ENCODE measurements at places on chromosomes 1 and 21.

DNA sequence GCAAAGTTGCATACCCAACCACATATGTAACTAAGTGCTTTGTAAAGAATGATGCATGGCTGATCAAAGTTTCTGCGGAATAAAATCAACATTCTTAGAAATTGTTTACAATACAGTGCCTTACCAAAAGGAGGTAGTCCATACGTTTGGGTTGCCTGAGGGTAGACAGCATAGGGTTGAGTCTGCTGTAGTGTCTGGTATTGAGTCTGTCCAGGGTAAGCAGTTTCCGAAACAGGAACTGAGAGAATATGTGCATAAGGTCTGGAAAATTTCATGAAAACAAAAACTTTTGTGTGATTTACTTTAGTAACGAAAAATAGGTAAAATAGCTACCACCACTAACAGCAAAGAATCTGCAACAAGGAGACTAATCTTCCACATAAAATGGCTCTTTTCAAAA is 53.0 kb downstream of the EYA3 start:
- DNase-seq: no peak

- no peak for DNase-seq
Measured at GRCh38 chr1:10678402-10678801, 118.0 kb downstream of the CASZ1 start.

- no peak for DNase-seq
Measured at GRCh38 chr1:62382658-62382955, 54.2 kb upstream of the USP1 start.

- no peak for DNase-seq
Measured at GRCh38 chr21:46119637-46120271, 21.8 kb downstream of the COL6A2 start.

DNA sequence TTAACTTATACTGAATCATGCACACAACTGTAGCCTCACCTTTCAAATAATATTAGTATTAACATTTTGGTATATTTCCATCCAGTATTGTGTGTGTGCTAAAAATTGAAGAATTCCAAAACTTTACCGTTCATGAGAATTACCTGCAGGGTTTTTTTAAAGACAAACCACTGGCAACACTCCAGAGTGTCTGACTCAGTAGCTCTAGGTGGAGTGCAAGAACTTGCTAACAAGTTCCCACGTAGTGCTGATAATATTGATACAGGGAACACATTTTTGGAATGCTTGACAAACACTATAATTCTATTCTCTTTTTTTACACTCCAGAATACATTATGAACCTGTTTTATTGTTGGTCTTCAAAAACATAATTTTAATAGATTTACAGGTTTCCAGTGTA is 27.7 kb upstream of the SLC5A9 start:
- no peak for DNase-seq

DNA sequence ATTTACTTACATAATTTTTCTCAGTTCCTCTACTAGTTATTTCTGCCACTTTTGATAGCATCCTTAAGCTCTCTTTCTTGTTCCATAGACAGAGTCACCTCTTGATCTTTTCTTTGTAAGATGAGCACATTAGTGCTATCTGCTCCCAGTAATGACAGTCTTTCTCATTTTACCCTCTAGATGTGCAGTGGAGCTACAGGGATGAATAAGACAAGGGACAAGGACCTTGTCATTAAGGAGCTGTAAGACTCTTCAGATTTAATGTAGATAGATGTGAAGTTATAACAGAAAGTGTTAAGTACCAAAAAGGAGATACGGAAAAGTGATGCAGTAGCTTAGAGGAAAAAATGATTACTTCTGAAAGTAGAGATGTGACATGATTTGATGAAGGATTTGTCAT is 20.4 kb downstream of the SCP2 start:
- no peak for DNase-seq

DNA sequence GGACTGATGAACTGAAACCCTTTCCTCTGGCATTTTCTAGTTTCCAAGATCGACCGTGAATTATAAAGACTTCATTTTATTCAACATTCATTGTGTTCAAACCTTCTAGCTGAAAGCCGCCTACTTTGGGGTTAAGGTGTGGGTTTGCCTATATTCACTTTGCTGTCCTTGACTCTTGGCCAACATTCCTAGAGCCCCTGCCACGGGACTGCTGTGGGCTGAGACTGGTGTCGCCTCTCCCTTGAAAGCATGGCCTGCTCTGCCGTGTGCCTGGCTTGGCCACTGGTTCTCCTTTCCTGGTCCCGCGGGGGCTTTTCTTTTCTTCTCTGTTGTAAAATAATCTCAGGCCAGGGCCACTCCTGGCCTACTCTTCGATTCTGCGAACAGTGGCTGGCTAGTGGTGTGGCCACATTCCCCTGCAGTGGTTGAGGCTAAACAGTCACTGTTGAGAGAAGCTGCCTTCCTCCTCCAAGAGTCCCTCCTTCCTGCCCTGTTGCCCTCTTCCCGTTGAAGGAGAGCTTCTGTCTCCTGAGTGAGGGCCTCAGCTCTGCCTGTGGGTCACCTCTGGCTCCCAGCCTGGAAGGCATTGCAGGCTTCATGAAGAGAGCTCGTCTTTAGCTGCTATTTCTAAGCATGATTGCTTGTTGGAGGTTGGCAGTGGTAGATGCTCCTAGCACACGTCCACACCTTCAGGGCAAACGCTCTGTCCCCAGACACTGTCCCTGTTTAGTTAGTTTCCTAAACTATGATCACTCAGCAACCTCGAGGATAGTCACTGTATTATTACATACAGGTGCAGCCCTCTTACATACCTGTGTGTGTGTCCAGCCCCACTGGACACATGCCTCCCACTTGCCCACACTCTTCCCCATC is 80.5 kb downstream of the GALNT2 start:
- no peak for DNase-seq

DNA sequence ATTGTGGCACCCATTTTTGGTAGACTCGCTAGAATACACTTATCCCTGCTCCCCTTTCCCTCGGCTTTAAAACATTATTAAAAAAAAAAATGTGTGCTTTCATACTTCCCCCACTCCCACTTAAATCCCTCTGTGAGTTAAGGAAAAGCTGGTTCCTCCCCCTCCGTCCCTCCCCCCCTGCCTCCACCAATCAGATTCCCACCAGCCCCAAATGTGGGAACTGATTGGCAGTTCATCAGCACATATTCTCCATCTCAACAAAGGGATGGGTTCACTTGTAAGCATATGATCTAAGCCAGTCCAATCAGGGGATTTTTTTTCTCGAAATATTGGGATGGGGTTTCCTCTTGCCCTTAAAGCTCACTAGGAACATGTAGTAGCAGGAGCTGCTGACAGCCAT is 10.8 kb upstream of the FYB2 start:
- no peak for DNase-seq

GRCh38 chr1:168696125-168696760 is 32.8 kb downstream of the DPT start:
- no peak for DNase-seq

DNA sequence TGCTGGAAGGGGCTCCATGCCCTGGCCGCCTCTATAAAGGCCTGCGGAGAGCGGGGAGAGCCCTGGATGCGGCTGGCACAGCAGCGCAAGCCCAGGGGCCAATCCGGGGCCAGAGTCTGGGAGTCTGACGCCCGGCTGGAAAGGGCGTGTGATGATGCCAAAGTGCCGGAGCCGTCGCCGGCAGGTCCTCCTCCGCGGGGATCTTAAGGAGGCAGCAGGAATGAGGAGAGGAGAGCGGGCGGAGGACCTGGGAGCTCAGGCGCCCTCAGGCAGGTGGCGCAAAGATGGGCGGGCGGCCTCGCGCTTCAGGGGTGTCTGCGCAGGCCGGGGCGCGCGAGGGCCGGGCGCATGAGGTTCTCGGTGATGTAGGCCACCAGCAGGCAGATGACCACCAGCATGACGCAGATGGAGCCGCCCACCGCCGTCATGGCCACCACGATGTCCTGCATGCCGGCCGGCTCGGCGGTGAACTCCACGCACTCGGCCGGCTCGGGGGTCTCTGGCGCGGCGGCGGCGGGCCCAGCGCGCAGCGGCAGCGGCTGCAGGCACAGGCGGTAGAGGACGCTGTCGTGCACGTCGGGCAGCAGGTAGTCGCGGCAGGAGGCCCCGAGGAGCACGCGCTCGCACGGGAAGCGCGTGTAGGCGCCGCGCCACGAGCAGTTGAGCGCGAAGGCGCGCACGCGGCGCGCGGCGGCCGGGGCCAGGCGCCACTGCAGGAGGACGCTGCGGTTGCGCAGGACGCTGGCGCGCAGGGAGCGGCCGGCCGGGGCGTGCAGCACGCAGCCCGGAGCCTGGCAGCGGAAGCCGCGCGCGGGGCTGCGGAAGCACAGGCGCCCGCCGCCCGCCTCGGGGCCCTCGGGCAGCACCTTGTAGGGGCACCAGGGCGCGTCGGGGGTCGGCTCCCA is 653 bp downstream of the FNDC10 start:
- no peak for DNase-seq

GRCh38 chr1:179702946-179703539 is 40.0 kb upstream of the FAM163A start:
- DNase-seq: no peak

DNA sequence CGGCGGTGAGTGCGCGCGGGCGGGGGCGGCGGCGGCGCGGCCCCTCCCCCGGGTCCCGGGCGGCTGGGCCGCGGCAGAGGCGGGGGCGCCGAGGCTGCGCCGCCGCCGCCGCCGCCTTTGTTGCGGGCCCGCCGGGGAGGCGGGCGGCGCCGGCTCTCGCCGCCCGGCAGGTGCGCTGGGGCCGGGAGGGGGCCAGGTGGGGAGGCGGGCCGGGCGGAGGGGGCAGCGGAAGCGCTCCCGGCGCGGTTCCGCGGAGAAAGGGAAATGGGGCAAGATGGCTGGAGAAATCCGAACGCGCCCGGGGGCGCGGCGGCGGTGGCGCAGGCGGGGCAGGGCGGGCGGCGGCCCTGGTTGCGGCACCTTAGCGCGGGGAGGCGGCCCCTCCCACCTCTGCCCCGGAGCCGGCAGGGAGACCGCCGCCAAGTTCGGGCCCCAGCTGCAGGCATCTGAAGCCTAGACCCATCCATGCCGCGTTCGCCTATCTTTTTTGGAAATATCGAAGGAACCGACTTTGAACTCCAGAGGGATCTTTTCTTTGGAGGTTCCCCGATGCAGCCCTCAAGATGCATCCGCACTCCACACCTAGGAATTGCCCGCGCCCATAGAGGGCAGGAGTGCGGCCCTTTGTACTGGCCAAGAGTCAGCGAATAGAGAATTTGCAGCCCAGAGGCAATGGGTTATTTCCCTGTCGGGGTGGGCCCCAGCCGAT is 479 bp downstream of the POGK start:
- DNase-seq: peak; percentile 48

DNA sequence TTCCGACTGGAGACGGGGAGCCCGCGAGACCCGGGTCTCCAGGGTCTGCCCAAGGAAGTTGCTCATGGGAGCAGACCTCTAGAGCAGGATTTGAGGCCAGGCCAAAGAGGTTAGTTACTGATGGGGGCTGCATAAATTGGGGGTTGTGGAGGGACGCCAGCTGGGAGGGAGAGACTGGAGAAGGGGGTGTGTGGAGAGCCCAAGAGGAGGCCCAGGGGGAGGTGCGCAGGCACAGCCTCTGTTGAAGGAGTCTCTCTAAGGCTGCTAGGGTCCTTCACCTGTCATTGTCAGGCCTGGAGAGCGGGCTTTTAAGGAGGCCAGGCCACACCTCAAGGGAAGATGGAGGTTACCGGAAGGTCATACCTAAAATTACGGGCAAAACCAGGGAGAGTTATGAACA is 363 bp downstream of the PLA2G5 start:
- no peak for DNase-seq

DNA sequence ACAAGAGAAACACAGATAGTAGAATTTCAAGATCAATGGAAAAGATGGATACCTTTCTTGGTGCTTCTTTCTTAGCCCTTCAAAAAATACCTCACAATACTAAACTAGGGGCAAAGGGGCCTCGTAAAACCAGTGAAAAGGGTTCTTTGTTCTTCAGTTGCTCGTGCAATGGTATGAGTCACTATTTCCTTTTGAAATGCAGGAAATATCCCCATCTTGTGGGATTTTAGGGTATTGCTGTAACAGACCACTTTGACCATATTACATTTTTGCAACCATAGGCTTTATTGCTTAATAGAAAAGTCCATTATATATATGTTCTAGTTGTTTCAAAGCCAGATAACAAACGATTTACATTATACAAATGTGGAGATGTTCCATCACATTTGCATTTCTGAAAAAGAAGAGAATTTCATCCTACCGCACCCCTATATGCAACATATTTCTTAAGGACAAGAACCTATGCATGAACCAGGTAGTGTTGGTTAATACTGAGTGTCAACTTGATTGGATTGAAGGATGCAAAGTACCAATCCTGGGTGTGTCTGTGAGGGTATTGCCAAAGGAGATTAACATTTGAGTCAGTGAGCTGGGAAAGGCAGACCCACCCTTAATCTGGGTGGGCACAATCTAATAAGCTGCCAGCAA is 88.6 kb upstream of the PKN2 start:
- DNase-seq: no peak

DNA sequence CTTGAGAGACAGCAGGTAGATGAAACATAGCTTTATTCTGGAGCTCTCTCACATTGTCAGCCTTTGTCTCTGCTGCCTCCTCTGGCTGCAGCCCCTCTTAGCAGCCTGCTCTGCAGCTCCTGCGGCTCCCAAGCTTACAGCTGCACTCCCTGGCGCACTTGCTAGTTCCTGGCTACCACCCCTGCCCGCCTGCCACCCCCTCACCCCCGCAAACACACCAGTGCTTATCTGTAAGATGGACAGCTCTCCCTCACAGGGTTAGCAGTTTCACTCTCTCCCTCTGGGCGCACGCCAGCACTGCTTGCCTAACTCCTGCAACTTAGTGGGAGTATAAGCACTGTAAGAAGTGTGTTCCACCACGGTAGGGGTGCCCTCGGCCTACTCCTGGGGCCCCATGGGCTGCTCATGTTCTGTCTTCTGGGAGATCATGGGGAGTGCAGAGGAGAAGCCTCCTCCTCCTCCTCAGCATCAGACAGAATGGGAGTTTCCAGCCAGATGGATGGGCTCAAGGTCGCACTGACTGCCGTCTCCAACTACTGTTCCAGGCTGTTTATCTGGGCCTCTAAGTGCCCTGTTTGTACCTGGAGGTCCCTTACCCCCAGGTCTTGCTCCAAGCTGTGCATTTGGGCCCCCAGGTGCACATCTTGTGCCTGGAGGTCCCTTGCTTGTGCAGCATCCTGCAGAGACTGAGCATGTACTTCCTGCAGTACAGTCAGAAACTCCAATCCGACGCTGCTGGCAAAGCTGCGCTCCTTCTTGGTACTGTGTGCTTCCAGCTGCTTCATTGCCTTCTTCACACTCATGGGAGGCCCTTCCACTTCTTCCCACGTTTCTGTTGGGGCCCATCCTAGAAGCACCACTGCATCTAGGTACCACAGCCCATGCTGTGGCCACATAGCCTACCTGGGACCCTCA is 1388.1 kb downstream of the AMY1C start:
- no peak for DNase-seq
